ENCODE measurements at places on chromosomes 12 and 14.

DNA sequence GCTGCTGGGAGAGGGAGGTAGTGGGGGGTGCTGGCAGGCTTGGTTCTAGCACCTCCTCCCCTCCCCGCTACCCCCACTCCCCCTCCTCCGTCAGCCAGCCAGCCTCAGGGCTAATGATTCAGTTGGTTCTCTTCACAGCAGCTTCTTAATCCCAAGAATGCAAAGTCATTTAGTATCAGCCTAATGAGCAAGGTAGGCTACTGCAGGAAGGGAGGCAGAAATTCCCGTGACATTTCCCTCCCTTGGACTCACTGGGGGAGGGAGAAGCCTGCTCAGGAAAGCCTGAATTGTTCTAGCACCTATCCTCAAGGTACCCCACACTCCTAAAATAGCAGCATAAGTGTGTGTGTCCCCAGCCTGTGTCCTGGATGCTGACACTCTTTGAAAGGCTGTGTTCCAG, 29.8 kb downstream of the ITPK1 start:
- DNase-seq, result no peak

DNA sequence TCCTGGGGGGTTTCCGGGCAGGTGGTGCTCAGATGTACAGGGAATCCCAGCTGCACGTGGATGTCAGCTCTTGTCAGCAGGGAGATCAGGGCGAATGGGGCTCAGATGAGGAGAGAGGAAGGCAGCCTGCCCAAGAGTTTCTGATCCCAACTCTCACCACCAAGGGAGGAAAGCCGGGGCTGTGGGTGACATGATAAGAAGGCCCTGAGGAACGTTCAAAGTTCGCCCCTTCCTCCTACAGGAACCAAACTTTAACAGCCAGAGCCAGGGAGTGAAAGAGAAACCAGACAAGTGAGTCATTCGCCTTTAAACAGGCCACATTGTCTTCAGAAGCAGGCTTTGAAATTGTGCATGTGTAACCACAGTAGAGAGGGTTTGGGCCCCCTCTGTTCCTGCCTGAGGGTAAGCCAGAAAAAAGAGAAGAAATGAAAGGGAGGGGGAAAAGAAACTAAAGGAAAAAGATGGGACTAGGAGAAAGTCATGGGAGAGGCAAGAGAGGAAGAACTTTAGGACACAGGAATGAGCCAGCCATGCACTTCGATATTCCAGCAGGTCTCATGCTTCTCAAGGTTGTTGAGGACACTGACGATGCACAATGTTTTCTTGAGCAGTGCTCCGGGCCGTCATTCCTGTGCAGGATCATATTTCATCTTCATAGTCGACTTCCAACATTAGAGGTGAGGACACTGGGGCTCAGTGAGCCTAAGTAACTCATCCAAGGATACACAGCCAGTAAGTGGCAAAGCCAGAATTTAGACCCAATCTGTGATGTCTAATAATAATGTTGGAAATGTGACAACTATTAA, 691.4 kb upstream of the TBX3 start:
- peak; percentile 71 for DNase-seq

DNA sequence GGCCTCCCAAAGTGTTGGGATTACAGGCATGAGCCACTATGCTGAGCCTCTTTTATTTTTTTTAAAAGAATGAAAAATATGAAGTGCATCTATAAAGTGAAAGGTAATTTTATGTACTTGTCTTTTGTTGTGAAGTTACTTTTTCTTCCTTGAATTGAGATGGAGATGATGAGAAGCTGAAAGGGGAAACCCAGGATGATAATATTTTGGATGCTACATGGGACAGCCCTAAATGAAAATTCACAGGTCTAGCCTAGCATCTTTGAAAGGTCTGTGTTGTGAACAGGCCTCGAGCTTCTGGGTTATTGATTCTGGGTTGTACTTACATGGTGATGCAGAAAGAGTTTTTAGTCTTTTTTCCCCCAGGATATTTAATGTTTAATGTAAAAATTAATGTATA, 14.6 kb downstream of the DIP2B start:
- DNase-seq, result no peak

GRCh38 chr12:133221241-133221640, 14.4 kb downstream of the ANHX start:
- DNase-seq, result no peak

DNA sequence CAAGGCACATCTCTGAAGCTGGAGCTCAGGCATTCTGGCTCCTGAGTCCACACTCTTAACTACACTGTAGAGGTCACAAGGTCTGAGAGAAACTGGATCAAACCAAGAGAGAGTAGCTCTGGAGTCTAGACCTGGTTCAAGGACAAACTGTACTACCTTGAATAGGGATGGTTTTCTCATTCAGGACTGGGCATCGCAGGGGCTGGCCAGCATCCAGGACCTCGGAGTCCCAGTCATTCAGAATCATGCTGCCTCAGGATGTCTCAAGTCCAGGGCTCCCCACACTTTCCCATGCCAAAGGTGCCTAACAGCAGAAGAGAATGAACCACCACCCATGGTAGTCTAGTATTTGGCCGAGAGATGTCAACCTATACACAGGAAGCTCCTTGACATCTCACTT, 13.1 kb upstream of the PLEKHD1 start:
- DNase-seq, result no peak

- DNase-seq, result peak; percentile 37
Measured at GRCh38 chr14:76647697-76648298, 113.5 kb upstream of the VASH1 start.

GRCh38 chr12:16034136-16034817, 123.1 kb downstream of the DERA start:
- no peak for DNase-seq

GRCh38 chr14:99055816-99056215, 216.2 kb downstream of the BCL11B start:
- no peak for DNase-seq

GRCh38 chr14:95460647-95461478, 55.6 kb downstream of the SYNE3 start:
- peak; percentile 31 for DNase-seq

DNA sequence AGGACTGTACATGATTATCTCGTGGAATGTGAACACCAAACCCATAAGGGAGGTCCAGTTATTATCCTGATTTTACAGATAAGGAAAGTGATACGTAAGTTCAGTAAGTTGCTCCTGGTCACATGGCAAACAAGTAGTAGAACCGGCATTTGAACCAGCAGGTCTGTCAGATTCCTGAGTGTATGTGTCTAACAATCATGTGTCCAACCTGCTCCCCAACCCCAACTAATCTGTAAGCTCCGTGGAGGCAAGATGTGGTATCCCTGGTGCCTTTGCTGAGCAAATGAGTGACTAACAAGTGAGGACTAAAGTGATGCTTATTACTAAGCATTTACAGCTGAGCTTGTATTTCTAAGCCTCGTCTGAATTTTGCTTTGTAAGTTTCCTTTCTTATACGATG, 65.9 kb downstream of the PTPN21 start:
- DNase-seq, result peak; percentile 9

GRCh38 chr12:69389831-69390230, 30.3 kb downstream of the YEATS4 start:
- peak; percentile 36 for DNase-seq

DNA sequence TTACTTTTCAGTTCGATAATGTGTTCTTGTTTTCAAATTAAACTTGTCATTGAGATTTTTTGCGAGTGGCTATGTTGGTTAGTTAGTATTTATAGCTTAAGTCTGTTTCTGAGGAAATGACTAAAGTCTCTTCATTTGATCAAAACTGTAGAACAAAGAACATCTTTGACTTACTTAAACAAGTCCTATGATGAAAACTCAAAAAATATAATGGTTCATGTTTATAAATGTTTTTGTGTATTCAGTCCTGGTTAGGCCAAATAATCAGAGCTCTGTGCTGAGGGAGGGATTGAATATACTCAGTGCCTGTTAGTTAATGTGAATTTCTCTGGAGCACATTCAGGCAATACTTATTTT, 51.7 kb downstream of the PPFIBP1 start:
- no peak for DNase-seq

- no peak for DNase-seq
Measured at GRCh38 chr12:59615392-59616165, 19.8 kb downstream of the SLC16A7 start.

DNA sequence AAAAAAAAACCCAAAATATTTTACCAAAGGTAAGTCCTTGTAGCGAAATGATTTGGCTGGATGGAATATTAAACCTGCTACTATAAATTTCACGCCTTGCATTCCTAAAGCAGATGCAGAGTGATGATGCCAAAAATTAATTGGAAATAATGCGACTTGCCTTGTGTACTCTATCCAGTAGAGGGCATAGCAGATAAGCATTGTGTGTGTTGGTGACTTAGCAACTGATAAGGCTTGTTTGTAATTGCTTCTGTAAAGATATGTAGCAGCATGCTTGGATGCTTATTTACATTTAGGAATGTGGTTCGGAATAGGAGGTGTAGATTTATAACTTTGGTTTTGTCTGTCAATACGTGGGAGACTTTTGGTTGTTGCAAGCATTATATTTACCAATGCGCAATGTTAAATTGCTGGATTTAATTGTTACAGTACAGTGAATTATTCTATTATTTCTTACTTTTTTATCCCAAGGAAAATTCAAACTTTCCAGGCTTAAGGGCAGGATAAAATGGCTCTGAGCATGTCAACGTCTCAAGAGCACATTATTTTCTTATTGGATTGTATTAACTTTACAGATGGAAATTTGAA, 80.5 kb downstream of the TMEM260 start:
- peak; percentile 29 for DNase-seq

DNA sequence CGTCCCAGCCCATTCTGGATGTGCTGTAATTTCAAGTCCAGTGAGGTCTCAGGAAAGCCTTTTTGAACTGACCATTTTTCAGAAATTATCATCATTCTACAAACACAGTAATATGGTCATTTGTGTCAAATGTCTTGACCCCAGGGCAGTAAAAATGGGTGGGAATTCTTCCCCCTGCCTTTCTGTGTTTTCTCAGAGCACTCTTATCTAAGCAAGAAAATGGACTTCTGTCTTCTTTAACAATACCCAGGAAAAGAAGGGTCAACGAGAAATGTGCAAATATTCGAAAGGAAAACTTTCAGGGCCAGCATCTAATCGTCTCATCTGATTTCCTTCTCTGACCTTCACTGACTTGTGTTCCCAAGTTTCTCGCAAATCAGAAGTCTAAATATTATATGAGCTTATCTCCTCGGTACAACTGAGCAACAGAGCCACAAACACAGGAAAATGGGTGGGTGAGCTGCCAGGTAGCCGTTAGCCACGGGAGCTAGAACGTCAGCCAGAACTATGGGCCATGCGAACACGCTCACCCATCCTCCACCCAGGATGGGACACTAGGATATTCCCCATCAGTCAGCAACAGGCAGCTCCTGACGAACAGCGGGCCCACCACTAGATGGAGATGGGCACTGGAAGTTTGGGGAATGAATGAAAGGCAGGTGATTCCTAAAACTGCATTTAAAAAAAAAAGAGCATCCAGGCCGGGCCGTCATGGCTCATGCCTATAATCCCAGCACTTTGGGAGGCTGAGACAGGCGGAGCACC, 57.1 kb downstream of the VWF start:
- no peak for DNase-seq

GRCh38 chr12:31267966-31268365, 58.0 kb downstream of the SINHCAF start:
- no peak for DNase-seq

DNA sequence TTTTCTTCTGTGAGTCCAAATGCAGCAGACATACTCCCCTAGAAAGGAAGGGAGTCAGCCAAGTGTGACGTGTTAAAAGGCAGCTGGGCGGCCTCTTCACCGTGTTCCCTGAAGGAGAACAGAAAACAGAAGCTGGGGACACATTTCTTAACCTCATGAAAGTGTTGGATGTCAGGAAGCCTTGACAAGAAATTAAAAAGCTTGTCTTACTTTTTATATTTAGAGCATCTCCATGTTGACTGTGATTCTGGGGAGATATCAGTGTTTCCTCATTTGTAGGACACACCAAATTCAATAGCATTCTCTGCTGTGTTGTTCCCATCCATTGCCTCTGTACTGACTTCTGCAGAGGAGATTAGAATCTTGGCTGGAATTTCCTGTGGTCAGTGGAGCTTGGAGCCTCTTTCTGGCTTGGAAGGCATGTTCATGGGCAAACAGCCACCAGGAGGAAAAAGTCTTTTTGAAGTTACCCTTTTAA, 93.7 kb downstream of the RMST start:
- DNase-seq, result peak; percentile 69

GRCh38 chr12:113473942-113474341, 2.3 kb upstream of the LHX5 start:
- DNase-seq, result no peak

- peak; percentile 57 for DNase-seq
Measured at GRCh38 chr12:65500091-65500900, 221.8 kb downstream of the MSRB3 start.

DNA sequence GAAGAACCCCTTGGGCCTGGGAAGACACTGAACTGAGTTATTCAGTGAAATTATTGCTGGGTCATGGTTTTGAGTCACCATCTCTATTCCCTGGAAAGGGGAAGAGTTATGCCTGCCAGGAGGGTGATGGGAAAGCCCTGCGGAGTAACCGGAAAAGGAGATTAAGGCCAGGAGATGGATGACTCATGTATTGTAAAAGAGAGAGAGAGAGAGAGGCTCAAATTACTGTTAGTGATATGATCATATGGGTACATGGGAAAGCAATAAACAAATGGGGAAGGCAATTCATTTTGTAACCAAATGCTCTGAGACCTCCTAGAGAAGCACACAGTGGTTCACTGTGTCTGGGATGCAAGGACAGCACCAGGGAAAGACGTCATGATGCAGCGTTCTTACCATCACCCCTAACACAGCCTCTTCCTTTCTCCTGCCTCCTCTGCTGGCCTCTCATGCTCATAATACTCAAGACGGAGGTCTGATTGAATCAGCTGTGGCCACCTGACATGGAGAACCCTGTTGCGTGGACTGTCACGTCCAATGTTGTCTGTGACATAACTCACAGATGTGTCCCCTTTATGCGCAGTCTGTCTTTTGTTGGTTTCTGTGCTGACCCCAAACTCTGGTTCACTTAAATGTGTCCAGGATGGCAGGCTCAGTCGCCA, 243.7 kb downstream of the TMEM132D start:
- DNase-seq, result no peak

- no peak for DNase-seq
Measured at GRCh38 chr12:67582238-67582834, 66.2 kb upstream of the DYRK2 start.

DNA sequence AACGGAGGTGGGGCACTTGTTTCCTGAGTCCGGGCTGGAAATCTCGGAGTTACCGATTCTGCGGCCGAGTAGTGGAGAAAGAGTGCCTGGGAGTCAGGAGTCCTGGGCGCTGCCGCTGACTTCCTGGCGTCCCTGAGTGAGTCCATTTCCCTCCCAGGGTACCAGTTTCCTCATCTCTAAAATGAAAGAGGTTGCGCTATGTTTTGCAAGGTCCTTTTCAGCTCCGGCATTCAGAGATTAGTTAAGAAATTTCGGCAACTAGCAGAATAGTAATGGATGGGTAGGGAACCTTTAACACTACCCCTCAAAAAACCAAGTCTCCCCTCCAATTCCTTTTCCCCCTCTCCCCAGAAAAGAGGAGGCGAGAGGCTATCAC, 724 bp downstream of the BLOC1S1 start:
- no peak for DNase-seq

GRCh38 chr14:23365732-23366425, 907 bp upstream of the EFS start:
- DNase-seq, result no peak

- no peak for DNase-seq
Measured at GRCh38 chr12:94240171-94240570, 91.8 kb downstream of the PLXNC1 start.

- DNase-seq, result peak; percentile 57
Measured at GRCh38 chr14:39015360-39015961, 87.6 kb downstream of the SEC23A start.
